ENCODE measurements at places on chromosomes 12 and 14.

- DNase-seq = no peak
Observed at GRCh38 chr14:103380719-103381377, 4.4 kb upstream of the MARK3 start.

- DNase-seq = no peak
Observed at GRCh38 chr14:79383031-79383430, 828.3 kb downstream of the DIO2 start.

GRCh38 chr12:30858471-30858870, 68.1 kb upstream of the TSPAN11 start:
- DNase-seq = no peak

DNA sequence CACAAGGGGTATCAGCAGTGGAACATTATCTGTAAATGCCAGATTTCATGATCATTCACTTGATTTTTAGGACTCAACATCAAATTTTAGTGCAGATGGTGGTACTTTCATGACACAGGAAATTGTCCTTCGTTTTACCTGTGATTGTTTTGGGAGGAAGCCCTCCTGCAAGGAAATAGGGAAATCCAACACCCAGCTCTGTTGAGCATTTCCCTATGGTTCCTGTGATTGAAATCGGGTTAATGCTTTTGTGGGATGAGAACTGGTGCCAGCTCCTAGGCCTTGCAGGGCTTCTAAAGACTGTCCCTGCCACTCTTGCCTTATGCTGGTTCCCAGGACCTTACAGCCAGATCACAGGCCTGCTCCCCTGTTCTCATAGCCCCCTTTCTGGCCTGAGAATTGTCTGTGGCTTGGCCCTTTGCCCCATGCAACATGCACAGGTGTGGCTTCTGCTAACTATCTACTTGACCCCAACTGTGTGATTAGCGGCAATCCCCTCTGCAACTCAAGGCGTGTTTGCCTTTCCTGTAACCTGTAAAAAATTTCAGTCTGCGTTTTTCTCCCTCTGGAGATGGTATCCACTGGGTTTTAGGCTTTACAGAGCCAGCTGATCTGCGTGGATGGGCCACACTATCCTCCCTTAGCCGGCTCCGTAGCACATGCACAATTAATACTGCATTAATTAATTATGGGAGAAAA, 112.5 kb downstream of the ETV6 start:
- DNase-seq = no peak

- no peak for DNase-seq
Observed at GRCh38 chr14:59271734-59272133, 83.3 kb downstream of the DAAM1 start.
